ENCODE measurements at places on chromosomes 2 and 18. TPM values are rescaled to one million over a fixed set of nuclear protein-coding genes. Genes with fewer than 3 reads are reported as not detected.

TRAPPC12 gene
- 129 TPM for total RNA-seq

IL37 gene
- not detected for total RNA-seq

LCT gene
- total RNA-seq: not detected

GRCh38 chr2:163436963-163437362, 298.8 kb downstream of the FIGN start:
- DNase-seq: no peak
- no peak overlapping the region for H3K4me3 ChIP-seq
- no peaks in the 10 kb centered on the region for H3K27me3 ChIP-seq
- H3K36me3 ChIP-seq: no peaks in the 10 kb centered on the region

GRCh38 chr2:109231996-109232705, 103.1 kb downstream of the SH3RF3 start:
- H3K27me3 ChIP-seq: no peaks in the 10 kb centered on the region
- H3K36me3 ChIP-seq: no peaks in the 10 kb centered on the region
- H3K4me3 ChIP-seq: no peak overlapping the region
- DNase-seq: no peak

GRCh38 chr18:47931718-47932103, 1.3 kb upstream of the SMAD2 start:
- H3K4me1 ChIP-seq: peaks cover 49% of the 10 kb centered on the region
- peak overlapping the region; percentile 98 for H3K27ac ChIP-seq
- H3K4me3 ChIP-seq: peak overlapping the region; percentile 92
- no peaks in the 10 kb centered on the region for H3K36me3 ChIP-seq
- H3K27me3 ChIP-seq: no peaks in the 10 kb centered on the region

DNA sequence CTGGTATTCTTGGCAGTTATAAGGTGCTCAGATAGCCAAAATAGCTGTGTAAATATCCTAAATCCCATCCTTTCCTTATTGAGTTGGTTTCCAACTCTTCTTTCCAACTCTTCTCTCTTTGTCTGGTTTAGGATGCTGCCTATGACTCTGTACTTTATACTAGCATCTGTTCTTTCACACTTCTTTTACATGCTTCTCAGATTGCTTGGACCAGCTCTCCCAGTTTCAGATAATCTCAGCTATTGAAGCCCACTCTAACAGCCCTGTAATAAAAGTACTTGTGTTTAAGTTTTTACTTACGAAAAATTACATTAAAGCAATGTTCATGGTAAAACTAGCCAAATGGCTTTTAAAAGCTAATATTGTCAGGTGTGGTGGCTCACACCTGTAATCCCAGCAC, 14.7 kb upstream of the LHCGR start:
- H3K27me3 ChIP-seq: peaks cover 9% of the 10 kb centered on the region
- H3K4me3 ChIP-seq: no peak overlapping the region
- no peaks in the 10 kb centered on the region for H3K4me1 ChIP-seq
